AG09319 (cell line): ENCODE measurements at places on chromosomes 12 and 14.

DNA sequence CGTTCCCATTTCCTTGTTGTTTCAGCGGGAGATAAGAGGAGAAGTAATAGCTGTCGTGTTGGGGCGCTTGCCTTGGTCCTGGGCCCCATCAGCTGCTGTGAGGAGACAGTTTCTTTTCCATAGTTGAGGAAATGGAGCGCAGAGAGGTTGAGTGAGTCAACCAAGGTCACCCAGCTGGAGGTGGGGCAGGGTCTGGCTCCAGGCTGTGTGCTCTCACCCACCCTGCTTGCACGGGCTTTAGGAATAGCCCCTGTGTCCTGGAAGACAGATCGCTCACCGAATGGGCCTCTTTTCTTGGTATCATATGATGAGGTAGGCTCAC, 165.7 kb upstream of the RTL1 start:
- DNase-seq: no peak

GRCh38 chr14:46048127-46048526, 603.5 kb downstream of the RPL10L start:
- no peak for DNase-seq

GRCh38 chr14:61561104-61561503, 134.2 kb upstream of the HIF1A start:
- no peak for DNase-seq

DNA sequence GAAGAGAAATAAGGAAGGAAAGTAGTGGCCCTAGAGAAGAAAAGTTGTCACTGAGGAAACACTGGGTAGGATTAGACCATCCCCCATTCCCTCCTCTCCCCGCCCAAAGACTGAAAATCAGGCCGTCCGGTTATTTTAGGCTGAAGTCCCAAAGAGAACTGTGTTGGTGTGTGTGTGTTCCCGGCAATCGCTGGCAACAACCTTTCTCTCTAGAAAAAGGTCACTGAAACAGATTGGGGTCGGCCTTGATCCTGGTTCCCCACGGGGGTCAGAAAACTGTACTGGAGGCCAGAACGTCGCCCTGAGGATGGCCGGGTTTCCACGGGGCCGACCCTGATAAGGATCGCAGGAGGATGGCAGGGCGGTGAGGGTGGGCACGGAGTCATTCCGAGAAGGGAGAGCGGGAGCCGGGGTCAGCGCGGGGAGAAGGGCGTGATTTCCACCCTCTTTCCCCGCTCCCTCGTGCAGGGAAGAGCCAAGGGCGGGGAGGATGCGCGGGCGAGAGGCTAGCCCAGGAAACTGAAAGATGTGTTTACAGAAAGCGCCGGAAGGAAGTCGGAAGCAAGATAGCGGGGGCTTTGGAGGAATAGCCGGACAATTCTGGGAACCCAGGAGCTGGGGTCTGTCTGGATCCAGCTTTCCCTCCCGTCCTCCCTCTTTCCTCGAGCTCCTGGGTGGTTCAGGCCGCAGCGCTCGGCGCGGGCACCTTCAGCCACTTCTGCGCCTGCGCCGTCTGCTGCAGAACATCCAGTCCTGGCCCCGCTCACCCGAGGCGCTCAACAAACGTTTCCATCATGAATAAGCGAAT, 25.3 kb upstream of the SPTLC2 start:
- no peak for DNase-seq

DNA sequence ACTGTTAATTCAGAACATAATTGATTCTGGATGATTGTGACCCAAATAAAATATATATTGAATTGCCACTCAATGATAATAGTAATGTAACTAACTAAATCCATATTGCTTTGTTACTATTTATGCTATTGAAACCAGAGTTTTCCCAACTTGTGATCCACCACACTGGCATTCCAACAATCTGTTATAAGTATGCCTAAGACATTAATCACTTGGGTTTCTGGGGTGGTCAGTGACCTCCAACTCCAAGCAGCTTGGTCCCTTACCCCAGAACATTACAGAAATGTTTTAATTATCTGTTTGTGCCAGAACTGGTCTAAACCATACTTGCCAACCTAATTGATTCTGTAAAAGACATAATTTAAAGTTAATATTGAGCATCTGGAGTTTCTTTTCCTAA, 14.6 kb downstream of the CAPS2 start:
- no peak for DNase-seq

DNA sequence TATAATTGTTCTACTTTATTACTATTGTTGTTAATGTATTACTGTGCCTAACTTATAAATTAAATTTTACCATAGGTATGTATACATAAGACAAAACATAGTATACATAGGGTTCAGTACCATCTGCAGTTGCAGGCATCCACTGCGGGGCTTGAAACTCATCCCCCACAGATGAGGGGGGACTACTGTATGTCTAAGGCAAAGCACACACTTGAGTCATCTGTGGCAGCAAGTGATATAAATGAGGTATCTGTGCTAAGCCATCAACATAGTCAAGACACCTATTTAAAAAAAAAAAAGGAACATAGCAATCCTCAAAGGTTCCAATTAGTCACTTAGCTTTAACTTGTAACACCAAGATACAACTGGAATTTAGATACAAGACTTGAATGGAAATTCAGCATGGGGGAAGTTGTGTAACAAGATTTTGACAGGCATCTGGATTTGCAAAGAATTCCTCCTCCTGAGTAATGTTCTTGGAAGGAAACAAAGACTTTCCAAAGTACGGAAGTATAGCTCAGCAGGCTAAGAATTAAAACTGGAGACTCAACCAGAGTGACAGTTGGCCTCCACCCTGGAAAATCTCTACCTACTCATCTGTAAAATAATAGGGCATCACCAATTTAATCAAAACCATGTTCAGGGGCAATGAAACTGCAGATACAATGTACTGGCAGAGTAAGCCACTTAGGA, 14.9 kb downstream of the DCAF5 start:
- peak; percentile 41 for DNase-seq

DNA sequence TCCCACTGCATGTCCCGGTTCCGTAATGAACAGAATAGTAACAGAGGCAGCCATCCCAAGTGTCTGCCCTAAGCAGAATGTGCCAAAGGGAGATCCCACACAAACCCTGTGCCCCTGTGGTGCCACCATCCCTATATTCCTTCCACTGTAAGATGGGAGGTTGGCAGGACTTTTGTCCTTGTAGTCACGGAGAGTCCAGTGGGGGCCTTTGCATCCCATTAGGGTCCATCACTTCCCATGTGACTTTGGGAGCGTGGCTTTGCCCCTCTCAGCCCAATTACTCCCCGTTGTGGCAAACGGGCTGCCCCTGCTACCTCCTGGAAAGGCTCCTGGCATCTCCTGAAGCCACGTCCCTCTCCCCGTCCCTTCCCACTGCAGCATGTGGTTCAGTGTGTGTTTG, 189.5 kb upstream of the FKBP4 start:
- DNase-seq: no peak

- DNase-seq: no peak
These were observed at the start of gene SIX6 for GRCh38 chr14:60508707-60509437. SIX6 (plus strand) TSS chr14:60509146; CDS start chr14:60509399, 253 bp downstream.

GRCh38 chr14:91145391-91146160, 31.7 kb downstream of the DGLUCY start:
- DNase-seq: no peak

GRCh38 chr12:69401940-69402339, 42.4 kb downstream of the YEATS4 start:
- DNase-seq: no peak

DNA sequence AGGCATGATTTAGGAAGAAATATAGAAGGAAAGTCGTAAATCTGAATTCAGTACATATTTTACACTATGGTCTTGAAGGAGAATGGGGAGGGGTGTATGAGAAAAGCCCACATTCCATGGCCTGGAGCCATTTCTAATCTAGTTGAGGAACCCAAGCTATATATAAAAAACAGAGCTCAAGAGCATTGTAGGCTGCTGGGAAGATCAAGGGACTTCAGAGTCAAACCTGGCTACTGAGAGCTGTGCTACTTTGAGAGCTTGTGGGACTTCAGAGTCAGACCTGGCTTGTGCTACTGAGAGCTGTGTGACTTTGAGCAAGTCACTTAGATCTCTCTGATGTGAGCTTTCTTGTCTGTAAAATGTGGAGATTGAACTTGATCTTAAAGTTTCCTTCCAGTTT, 58.7 kb downstream of the TBK1 start:
- no peak for DNase-seq

DNA sequence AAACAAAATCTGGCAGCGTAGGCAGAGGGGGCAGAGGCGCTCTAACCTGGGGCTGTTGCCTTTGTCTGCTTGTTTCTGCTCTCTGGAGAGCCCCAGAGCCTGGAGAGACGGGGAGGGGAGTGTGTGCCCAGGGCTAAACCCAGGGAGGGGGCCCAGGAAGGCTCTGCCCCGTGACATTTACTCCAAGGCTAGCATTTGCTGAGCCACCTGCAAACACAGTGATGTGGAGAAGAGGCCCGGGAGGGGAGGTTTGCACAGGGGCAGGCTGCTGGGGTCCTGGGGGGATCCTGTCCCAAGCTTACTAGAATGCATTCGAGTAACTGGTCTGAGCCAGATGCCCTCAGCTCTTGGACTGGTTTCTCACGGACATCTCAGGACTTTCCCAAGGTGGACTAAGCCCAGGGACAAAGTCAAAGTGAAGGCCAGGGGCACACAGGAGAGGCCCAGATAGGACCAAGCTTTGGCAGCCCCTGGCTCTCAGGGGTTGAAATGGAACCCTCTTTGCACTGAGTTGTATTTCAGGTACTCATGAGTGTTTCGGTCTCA, 12.0 kb downstream of the MEG3 start:
- no peak for DNase-seq

DNA sequence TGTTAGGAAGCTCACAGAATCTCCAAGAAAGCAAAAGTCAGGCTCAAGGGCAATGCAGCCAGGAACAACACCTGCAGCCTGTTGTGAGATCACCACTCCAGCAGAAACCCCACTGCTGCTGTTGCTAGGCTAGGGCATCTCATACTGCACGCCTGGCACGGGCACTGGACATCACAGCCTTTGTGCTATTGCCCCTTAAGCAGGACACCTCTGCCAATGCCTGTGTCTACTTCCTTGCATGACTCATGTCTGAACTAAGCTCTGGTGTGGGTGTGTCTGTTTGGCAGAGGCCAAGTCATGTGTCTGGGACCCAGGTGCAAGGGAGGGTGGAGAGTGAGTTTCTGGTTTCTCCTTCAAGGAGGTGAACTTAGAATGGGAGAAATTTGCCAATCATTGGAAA, 10.0 kb upstream of the DDX47 start:
- peak; percentile 32 for DNase-seq

DNA sequence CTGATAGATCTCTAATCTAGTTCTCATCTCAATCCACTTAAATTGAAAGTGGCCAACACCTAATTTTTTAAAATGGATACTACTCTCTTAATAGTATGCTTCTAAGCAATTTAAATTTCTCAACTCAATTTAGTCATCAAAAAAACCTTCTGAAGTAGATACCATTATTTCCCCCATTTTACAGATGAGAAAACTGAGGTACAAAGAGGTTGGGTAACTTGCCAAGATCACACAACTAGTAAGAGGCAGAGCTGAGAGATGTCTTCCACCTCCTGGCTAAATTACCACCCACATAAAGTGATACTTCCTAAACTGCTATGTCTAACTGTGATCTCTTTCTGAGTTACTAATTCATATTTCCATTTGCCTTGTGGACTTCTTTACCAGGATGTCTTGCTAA, 6.6 kb downstream of the EXOC5 start:
- DNase-seq: no peak

DNA sequence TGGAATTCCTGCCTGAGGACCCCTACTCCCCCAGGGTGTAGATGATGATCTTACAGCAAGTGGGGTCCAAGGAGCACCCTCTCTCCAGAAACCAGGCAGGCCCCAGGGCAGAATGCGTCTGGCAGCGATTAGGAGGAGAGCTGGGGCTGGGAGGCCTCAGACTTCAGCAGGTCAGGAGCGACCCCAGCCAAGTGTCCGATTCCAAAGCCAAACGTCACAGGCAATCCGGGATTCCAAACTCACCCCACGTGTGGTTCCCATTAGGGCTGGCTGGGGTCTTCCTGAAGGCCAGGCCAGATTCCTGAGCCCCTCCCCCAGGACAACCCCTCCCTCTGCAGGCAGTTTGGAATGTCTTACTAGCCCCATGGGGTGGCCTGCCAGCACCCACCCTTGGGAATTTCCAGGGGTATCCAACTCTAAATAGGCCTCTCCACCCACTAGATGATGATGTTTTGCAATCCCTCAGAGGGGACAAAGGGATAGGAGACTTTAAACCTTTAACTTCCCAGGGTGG, 17.3 kb upstream of the FIGNL2 start:
- DNase-seq: no peak

GRCh38 chr14:55884819-55885218, 233.4 kb upstream of the PELI2 start:
- no peak for DNase-seq

DNA sequence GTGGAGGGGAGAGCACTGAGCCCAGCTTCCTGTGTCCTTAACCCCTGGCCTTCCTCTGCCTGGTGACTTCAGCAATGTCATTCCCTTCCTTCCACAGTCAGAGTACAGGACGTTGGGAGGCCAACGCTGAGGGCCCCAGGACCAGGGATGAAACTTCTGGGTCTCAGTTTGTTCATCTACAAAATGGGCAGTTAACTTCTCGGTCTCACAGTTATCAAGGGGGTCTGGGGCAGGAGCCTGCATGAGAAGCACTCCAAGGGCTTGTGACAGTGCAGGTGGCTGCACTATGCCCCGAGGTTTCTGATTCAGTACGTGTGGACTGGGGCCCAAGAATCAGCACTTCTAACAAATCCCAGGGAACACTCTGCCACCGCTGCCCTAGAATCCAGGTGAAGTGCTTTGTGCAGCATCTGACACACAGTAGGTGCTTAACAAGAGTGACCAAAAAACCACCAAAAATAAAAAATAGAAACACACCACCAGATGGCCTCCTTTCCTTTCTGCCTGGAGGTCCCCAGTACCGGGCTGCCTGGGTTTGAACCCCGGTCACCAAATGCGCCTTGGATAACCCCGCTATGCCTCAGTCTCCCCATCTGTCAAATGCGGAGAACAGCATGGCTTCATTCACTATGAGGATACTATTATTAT, 80.4 kb downstream of the RFLNA start:
- DNase-seq: no peak

DNA sequence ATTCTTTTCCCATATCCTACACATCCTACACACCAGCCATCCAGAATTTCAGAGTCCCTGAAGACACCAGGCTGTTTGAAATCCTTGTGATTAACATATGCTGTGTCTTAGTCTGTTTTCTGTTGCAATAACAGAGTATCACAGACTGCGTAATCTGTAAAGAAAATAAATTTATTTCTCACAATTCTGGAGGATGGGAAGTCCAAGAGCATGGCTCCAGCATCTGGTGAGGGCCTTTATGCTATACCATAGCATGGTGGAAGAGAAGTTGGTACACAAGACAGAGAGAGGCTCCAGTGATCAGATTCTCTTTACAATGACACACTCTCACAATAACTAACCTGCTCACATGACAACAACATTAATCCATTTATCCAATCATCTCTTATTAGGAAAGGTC, 4.1 kb downstream of the ART4 start:
- no peak for DNase-seq

DNA sequence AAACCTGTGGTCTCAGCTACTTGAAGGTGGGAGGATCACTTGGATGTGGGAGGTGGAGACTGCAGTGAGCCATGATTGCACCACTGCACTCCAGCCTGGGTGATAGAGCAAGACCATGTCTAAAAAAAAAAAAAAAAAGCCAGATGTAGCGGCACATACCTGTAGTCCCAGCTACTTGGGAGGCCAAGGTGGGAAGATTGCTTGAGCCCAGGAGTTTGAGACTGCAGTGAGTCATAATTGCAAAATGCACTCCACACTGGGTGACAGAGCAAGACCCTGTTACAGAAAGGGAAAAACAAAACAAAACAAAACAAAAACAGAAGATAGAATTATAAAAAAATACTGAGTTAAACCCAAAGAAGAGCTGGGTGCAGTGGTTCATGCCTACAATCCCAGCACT, 29.1 kb upstream of the APOF start:
- no peak for DNase-seq

GRCh38 chr14:91394105-91395081, 23.2 kb downstream of the CCDC88C start:
- no peak for DNase-seq
